ENCODE measurements at places on chromosomes 2 and 18.

DNA sequence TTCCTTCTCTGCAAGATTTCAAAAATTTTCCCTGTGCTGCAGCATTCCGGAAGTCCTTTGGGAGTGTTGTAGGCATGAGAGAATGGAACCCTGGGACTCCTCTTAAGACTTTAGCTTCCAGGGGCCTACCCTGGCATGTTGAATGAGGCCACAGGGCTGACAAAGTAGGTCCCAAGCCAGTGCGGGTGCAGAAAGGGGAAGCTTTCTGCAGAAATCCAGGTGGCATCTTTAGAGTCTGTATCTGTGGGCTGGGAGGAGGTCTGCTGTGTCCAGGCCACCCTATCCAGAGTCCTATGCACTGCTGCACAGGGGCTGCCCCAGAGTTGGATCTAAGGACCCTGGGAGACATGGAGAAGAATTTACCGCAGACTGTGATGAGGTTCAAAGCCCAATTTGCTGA, 1.9 kb upstream of the SIX2 start:
- H3K27me3 ChIP-seq = peaks cover 91% of the 10 kb centered on the region
- H3K36me3 ChIP-seq = no peaks in the 10 kb centered on the region
- no peak overlapping the region for H3K4me3 ChIP-seq
- H3K27ac ChIP-seq = no peak overlapping the region
- no peak for DNase-seq

- H3K27ac ChIP-seq = peak overlapping the region; percentile 80
- peaks cover 15% of the 10 kb centered on the region for H3K4me1 ChIP-seq
- no peaks in the 10 kb centered on the region for H3K27me3 ChIP-seq
- H3K4me3 ChIP-seq = no peak overlapping the region
- peak; percentile 55 for DNase-seq
These were observed 169.1 kb upstream of the KLF7 start for GRCh38 chr2:207334624-207335371.

DNA sequence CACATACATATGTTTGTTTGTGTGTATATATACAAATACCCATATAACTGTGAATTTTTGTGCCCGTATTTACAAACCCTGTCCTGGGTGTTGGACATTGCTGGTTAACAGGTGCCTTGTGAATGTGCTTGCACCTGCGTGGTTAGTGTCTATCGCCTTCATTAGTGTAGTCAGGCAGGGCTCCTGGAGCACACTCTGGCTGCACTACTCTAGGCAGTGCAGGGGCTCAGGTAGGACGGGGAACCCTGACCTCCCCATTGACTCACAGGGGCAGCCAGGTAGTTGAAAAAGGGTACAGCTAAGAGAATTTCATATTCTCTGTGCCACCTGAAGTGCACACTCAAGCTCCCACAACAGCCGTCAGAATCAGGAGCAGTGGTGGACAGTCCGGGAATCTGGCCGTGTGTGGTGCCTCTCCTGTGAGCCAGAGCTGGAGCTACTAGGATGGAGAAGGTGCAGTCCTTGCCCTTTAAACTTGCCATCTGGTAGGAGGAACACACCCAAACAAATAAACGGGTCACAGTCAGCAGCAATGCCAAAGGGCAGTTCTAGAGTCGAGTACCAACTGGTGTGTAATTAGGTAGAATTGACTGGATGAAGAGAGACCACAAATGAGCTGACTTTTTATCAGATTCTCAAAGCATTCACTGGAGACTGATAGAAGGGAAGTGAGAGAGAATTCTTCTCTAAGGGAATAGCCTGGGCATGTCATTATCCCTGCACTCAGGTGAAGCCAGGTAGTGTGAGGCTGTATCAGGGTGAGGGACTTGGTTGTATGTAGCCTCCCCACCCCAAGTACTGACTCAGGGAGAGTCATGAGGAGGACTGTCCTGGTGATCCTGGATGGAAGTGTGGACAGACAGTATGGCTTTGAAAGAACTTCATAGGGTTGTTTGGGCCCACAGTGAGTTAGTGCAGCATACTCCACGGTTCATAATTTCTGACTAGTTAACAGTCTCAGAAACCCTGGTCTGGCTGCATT, 44.1 kb downstream of the FARP2 start:
- no peaks in the 10 kb centered on the region for H3K36me3 ChIP-seq
- no peak for DNase-seq
- no peaks in the 10 kb centered on the region for H3K4me1 ChIP-seq
- no peak overlapping the region for H3K27ac ChIP-seq
- H3K27me3 ChIP-seq = no peaks in the 10 kb centered on the region

- no peak for DNase-seq
- H3K4me3 ChIP-seq = no peak overlapping the region
- H3K36me3 ChIP-seq = no peaks in the 10 kb centered on the region
- no peaks in the 10 kb centered on the region for H3K4me1 ChIP-seq
- H3K27ac ChIP-seq = no peak overlapping the region
These were observed 4.3 kb downstream of the UGT1A9 start for GRCh38 chr2:233676046-233676445.

GRCh38 chr2:72815655-72816278, 10.1 kb downstream of the EXOC6B start:
- H3K4me1 ChIP-seq = no peaks in the 10 kb centered on the region
- H3K27me3 ChIP-seq = no peaks in the 10 kb centered on the region
- H3K27ac ChIP-seq = no peak overlapping the region
- no peak for DNase-seq
- H3K4me3 ChIP-seq = no peak overlapping the region
